Coronary artery (tissue), 2 donors: ENCODE measurements at places on chromosomes 1 and 21.

- DNase-seq = no peak
Observed at GRCh38 chr1:244502630-244503029, 41.6 kb downstream of the CATSPERE start.

DNA sequence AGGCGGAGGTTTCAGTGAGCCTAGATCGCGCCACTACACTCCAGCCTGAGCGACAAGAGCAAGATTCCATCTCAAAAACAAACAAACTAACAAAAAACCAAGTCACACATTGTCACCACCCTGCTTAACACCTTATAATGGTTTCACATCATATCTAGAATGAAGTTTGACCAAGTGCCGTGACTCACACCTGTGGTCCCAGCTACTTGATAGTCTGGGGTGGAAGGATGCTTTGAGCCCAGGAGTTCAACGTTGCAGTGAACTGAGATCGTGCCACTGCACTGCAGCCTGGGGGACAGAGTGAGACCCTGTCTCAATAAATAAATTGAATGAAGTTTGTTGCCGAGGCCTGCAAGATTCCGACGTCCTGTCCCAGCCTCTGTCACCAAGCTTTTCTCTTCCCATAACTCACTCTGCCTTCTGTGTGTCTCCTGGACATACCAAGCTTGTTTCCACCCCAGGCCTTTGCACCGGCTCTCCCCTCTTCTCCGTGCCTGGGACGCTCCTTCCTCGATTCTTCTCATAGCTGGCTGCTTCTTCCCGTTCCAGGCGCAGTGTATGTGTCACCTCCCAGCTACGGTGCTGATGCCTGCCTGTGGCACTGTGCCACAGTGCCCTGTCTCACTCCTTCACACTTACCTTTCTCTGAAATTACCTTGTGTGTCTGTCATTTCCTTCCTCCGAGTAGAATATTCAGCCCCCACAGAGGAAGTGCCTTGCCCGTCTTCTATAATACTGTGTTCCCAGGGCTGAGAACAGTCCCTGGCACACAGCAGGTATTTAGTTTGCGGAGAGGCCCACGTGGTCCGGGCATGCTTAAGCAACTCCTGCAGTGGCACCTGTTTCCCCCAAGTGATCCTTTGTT is 3.8 kb upstream of the SELENON start:
- no peak for DNase-seq

- DNase-seq = no peak
Observed at GRCh38 chr1:110002695-110003094, 18.1 kb downstream of the AHCYL1 start.

DNA sequence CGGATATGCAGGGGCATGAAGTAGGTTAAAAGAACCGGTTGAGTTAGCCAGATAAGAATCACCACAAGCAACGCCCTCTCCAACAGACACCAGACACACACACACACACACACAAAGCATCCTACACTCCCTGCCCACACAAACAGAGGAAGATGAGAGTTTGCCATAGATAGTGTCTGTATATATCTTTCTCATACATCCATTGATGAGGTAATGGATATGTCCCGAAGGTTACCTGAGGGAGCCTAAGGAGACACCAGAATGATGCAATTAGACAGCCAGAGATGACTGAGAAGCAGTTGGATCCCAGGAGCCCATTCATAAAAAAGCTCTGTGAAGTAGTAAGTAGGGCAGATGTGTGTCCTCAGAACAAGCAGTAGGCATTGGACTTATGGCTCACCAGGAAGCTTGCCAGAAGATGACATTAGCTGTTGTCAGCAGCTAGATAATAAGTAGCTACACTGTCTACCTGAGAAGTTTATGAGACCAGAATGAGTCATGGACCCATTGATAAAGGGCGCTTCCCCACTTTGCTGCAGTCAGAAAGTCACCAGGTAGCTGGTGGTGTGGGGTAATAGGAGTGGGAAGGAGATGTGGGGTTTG is 247.0 kb downstream of the KCNT2 start:
- DNase-seq = no peak

DNA sequence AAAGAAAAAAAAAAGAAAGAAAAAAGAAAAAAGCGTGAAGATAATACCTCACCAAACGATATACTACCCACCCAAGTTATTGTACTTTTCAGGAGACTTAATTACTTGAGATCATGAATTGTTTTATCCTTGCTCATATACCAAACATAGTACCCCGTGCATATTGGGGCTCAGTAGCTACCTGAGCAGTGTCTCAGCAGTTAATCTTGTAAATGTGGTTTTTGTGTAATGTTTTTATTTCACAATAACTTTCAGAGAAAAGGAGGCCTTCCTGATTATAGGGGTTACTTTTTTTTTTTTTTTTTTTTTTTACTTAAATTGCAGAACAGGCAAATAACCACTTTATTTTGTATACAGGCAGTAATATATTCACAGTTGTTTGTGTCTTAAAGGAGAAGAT is 80.3 kb downstream of the OSBPL9 start:
- DNase-seq = no peak

DNA sequence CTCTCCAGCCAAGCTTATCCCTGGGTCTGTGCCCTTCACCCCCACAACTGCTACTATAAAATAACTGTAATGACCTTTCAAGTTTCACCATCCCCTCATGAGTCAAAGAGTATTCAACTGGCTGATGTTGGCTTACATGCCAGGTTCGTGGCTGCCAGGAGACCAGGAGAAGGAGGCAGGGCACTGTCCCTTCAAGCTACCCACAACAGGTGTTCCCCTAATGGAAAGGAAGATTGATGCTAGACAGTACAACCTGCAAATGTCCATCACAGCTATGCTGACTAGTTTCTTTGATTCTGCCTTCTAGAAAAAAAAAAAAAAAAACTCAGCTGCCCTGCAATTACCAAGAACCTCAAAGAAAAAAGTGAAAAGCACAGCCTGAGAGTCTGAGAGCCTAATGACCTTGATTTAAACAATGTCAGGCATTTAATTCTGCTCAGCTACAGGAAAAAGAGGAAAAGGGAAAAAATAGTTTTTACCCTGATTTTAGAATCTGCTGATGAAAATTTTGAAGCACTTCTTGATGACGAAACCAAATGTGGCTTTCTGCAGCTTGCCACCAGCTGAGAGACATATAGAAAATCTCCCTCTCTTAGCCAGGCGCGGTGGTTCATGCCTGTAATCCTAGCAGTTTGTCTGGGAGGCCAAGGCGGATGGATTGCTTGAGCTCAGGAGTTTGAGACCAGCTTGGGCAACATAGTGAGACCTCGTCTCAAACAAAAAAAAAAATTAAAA is 82.7 kb upstream of the ROR1 start:
- DNase-seq = no peak

- DNase-seq = no peak
Observed at GRCh38 chr1:82830690-82831380, 1030.1 kb downstream of the ADGRL2 start.

DNA sequence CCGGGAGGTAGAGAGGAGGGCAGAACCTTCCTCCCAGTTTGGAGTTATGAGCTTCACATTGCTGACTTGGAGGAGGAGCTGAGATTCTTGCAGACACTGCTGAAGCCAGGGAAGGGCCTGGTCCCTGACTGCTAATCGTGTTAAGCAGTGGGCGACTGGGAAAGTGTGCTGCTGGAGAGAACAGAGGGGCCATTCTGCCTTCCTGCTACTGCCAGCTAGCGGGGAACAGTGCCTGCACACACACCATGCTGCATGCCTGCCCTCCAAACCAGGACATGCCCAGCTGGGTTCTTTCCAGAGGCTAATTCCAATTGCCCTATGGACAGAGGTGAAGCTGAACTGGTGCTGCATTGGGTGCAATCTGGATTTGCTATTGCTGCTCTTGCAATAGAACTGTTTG is 281.4 kb downstream of the AJAP1 start:
- no peak for DNase-seq

- no peak for DNase-seq
Observed at GRCh38 chr1:100943533-100943932, 47.6 kb downstream of the SLC30A7 start.

DNA sequence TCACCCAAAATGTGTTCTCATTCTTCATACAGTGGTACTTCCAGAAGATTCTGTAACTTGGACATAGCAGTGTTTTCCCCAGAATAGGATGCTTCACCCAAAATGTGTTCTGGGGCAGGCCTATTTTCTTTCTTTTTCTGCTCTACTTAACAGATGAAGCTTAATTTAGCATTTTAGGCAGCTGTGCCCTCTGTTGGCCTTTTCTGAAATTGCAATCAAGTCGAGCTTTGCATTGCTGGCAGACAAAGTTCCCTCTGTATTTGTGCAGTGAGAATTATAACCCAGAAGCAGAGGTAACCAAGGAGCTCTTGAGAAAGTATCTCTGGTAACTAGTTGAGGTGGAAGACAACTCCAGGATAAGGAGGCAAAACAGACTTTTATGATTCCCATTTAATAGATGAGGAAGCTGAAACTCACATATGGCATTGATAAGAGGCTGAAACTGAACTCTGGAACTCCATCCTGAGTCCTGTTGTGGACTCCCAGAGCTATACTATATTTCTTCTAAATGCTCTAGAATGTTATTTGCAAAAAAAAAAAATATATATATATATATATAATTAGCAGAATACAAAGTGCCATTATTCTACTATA is 50.3 kb upstream of the L1TD1 start:
- DNase-seq = no peak

DNA sequence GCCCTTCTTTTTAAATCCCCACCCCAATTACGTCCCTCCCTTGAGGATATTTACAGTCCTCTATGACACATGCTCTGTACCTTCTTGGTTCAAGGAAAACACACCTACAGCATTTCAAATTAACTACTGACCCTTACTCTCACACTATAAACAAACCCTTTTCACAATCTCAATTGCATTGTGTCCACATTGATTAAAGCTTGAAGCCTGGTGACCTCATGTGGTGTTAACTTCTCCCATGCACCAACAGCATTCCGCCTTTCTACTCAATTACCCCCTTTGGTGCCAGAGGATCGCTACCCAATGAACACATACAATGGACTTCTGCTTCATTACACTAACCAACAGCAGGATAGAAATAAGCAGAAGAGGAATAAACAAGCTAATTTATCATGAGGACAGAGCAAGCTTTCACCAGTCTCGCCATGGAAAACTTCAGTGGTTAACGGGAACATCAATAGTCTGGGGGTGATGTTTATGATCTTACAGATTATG is 15.2 kb downstream of the WLS start:
- DNase-seq = no peak

GRCh38 chr1:150551051-150551783 is 2.0 kb downstream of the ADAMTSL4 start:
- peak; percentile 79 for DNase-seq

DNA sequence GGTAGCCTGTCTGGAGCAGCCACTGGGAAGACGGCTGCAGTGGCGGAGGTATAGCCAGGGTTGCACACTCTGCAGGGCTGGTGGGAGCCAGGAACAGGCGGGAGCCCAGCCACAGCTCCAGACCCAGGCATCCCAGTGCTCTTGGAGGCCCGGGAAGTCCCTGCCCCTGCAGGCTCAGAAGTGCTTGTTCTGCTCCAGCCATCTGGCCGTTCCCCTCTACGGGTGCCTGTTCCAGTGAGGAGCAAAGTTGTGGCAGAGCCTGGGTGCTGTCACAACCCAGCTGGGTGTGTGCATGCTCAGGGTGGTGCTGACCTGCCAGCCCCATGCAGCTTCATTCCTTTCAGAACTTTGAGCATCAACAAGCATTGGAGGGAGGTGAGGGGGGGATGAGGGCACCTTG is 31.7 kb upstream of the BACE2 start:
- no peak for DNase-seq

DNA sequence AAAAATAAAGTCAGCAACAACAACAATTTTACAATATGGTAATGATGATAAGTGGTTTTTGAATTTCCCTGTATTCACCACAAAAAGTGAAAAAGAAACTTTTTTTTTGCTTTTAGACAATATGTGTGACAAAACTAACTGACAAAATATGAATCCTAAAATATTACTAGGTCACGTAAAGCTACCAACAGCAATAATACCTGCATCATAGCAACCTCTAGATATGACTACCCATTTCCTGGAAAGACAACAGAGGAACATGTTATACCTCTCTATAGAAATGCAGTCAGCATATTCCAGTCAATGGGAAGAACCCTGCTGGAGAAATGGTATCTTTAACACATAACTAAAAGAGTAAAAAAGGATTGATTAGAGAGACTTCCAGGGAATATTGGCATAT is 73.7 kb downstream of the PDE4B start:
- no peak for DNase-seq
